Epithelial cell of umbilical artery (primary cell): ENCODE measurements at places on chromosomes 2 and 18. TPM values are rescaled to one million over a fixed set of nuclear protein-coding genes. Genes with fewer than 3 reads are reported as not detected.

SPDYA gene
- total RNA-seq, result 0.32 and 0.61 TPM in 2 replicates

NYAP2 gene
- total RNA-seq, result not detected in 2 replicates

CAPN14 gene
- total RNA-seq, result under 0.01 TPM in 2 replicates

SCYGR4 gene
- not detected in 2 replicates for total RNA-seq

SERPINB4 gene
- under 0.01 and 0.15 TPM in 2 replicates for total RNA-seq

UGT1A5 gene
- total RNA-seq, result not detected in 2 replicates

PRSS56 gene
- not detected in 2 replicates for total RNA-seq

NAT8 gene
- total RNA-seq, result not detected in 2 replicates

C1GALT1C1L gene
- total RNA-seq, result 0.97 TPM in 1 of 2 replicates, not detected in the other

FNDC4 gene
- total RNA-seq, result 19.5 and 36.1 TPM in 2 replicates

MC4R gene
- total RNA-seq, result not detected in 2 replicates

TFCP2L1 gene
- total RNA-seq, result under 0.01 TPM in 1 of 2 replicates, not detected in the other

SP9 gene
- 0.15 TPM in 1 of 2 replicates, not detected in the other for total RNA-seq

TPRKB gene
- 50.3 and 56.2 TPM in 2 replicates for total RNA-seq

PRKAG3 gene
- total RNA-seq, result not detected in 2 replicates

TWIST2 gene
- 0.65 and 0.91 TPM in 2 replicates for total RNA-seq
